ENCODE measurements at places on chromosomes 3 and 15.

DNA sequence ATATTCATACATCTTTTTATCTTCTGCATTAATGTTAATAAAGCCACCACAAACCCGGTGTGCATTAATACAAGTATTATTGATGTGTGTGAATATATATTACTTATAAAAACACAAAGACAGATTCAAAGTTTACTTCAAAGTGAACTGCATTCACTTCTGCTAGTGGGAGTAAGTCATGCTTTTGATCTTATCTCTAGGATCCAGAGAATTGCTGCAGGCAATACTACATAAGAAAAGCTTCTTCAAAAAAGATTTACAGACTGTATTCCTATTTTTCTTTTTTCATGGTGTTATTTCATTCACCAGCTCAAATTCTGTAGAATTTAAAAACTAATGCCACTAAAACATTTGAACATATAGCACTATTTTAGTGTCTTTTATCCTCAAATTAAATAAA lies 87.5 kb upstream of the CBLB start:
- no peak for DNase-seq

DNA sequence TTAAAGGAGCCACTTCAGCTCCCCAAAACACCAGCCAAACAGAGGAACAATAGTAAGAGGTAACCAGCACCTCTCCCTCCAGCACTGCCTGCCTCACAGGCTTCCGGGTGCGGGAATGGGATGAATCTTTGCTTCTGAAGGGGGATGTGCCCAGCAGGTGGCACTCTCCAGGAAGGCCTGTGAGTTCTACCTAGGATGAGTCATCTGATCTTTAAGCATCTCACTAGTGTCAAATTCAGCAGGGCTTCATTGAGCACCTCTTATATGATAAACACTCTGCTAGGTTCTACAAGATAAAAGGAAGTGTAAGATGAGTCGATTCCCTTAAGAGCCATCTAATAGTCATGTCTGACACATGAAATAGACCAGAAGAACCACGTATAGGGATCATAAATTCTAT lies 237.4 kb upstream of the UMPS start:
- DNase-seq, result peak; percentile 60

DNA sequence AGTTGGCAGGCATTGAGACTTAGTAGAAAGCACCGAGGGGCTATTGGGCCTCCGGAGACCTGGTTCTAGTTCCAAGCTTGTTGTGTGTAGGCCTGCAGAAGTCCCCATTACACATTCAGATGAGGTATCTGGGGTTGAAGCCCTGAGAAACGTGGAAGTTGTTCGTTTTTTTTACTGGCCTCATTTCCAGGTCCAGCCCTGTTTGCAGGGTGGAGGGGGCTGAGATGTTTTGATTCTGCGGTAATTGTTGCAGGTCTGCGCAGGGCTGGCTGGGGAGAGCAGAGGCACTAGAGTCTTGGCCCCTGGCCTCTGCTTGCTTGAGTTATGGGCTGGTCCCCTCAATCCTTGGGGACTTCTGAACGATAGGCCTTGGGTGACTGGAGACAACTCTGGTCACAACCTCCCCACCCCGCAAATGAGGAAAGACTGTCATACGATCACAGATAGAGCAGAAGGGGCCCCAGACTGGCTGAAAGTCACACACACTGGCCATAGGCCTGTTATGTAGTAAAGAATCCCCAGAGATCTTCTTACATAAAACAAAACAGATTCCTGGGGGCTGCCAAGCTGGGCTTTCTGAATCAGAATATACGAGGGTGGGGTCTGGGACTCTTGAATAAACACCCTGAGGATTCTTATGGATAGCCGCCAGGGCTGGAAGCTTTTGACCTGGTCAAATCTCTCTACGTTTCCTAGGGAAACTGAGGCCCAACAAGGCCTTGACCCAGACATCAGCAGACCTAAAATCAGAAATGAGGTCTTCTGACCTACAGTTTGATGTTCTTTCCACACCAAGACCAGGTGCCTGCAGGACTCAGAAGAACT lies 15.6 kb downstream of the KBTBD13 start:
- no peak for DNase-seq

- DNase-seq, result no peak
Observed at GRCh38 chr3:110069761-110070160, 732.4 kb upstream of the DPPA4 start.

GRCh38 chr15:30962659-30963058 lies 28.8 kb downstream of the MTMR10 start:
- no peak for DNase-seq

DNA sequence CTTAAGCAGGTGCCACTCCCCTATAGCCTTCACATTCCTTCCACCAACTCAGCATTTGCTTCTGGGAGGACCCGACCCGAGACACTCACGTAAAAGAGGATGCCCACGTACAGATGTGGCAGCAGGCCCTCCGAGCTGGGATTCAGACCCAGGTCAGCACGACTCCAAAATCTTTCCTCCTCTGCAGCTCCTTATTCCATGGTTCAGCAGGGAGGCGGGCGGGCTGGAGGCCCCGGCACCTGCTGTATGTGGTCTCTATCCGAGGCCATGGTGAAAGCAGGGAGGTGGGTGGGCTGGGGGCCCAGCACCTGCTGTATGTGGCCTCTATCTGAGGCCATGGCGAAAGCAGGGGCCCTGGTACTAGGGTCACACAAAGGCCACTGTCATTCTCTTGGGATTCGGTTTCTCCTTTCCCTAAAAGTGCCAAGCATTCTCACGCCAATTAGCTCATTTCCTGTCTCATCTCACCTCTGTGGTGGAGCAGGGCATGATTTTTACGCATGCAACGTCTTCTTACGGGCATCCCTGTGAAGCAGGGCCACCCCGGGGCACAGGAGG lies 5.9 kb upstream of the MUC4 start:
- DNase-seq, result no peak

DNA sequence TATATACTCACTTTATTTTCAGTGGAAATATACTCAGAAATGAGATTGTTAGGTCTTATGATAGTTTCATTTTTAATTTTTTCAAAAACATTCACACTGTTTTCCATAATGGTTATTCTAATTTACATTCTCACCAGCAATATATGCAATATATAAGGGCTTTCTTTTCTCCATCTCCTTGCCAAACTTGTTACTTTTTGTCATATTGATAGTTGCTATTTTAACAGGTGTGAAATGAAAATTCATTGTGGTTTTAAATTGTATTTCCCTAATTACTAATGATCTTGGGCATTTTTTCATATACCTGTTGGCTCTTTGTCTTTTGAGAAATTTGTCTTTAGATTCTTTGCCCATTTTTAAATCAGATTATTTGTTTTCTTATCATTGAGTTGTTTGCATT lies 325.2 kb downstream of the DIPK2A start:
- no peak for DNase-seq

- no peak for DNase-seq
Observed at GRCh38 chr15:66721501-66721937, 19.5 kb downstream of the SMAD6 start.

DNA sequence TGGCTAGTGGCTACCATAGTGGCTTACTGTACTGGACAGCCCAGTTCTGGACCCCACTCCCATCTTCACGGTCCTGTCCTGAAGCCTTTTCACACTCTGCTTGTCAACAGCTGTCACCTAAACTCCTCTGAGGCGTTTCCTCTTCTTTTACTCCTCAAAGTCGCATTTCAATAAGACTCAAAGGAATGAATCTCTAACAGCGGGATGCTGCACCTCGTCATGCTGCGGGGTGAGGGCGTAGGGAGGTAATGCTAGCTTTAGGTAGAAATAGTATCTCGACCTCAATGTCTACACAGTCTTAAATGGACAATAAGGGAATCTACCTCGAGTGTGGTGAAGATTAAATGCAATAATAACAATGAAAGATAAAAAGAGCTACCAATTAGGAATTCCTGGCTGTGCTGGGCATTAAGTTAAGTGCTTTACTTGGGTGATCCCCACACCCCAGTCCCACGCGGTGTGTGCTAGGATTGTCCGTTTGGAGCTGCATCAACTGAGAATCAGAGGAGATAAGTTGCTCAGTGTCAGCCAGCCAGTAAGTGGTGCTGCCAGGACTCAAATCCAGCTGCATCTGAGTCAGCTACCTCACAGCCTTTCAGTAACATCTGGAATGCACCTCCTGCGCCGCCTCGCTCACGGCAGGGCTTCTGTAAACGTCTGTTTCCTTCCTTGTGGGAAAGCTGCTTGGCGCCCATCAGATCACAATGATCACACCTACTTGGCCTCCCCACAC lies 14.0 kb downstream of the PLA2G4D start:
- no peak for DNase-seq

- DNase-seq, result no peak
Observed at GRCh38 chr3:197592361-197593045, 36.7 kb upstream of the BDH1 start.

DNA sequence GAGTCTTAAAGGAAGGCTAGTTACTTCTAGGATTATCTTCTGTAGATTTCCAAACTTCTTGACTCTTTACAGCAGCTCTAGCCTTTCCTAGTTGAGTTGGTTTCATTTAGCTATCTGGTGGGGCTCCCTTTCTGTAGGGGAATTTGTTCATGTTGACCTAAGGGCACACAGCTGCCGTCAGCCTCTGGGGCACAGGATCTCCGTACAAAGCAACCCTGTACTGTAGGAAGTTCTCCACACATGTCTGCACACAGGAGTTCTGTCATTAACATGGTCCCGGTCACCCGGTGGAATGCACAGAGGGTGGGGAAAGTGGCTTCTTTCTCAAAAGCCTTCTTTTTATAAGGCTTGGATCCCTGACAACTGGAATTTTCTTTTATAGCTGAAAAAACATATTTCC lies 88.7 kb upstream of the TNIK start:
- no peak for DNase-seq

DNA sequence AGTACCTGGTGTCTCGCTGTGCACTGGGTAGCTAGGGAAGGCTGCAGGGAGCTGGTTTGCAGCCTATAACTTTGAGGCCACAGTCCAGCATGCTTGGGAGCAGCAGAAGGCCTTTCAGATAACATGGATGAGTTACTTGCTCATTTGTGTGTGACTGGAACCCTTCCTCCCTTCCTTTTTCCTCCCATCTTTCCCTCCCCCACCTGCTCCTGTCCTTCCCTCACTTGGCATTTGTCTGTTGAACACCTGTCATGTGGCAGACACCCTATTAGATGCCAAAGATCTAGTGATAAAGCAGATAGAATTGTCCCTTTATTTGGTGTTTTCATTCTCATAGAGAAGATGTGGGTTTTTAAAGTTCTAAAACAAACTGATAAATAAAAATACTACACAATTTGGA lies 71.6 kb downstream of the LRTM1 start:
- no peak for DNase-seq

DNA sequence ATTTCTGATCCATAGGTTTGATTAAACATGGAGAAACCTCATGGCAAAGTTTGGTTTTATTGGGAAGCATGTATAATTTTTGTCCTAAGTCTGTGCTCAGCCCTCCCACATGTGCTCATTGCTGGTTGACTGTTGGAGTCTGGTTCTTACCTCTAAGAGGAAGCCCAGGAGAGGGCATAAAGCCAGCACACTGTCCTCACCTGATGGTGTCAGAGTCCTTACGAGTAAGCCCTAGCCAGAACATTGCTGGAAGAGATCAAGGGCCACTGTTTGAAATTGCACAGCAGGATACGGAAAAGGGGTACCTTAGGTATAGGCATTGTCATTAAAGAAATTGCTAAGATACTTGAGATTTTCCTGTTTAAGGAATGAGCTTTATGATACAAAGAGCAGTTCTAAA lies 21.3 kb downstream of the MLH1 start:
- DNase-seq, result no peak

DNA sequence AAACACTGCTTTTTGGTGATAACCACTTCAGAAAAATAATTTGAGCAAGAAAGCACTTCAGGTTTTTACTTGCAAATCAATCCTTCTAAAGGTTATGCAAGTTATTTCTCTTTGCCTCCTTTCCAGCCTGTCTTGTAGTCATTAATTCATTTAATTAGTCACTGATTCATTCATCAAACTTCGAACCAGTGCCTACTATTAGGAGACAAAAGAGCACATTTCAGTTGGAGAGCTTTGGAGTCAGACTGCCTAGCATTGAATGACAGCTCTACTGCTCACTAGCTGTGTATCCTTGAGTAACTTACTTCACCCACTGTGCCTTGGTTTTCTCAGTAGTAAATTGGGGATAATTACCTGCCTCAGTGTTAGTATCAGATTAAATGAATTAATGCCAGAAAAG lies 14.9 kb upstream of the LRRC58 start:
- peak; percentile 43 for DNase-seq

DNA sequence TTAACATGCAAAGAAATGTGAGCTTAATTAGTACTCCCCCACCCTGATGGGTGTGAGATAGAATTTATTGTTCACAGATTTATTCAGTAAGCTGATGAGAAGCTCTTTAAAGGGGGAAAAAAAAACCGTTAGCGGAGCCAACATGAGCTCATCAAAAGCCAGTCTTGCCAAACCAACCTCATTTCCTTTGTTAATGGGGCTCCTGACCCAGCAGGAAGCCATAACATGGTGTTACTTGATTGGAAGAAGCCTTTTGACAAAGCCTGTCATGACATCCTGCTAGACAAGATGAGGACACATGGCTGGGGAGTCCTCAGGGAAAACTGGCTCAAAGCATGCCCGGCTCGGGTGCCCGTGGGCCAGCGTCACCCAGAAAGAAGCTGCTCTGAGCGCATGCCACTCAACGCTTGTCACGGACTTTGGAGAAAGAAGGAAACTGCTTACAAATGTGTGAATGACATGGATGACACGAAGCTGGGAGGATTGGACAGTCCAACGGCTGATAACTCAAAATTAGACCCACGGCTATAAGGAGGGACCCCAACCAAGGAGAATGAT lies 64.6 kb downstream of the SLCO2A1 start:
- DNase-seq, result no peak

GRCh38 chr3:190911382-190911781 lies 48.9 kb upstream of the GMNC start:
- DNase-seq, result no peak

GRCh38 chr15:63466378-63467192 lies 37.8 kb upstream of the USP3 start:
- peak; percentile 34 for DNase-seq

- DNase-seq, result no peak
Observed at GRCh38 chr3:73808862-73809509, 184.2 kb upstream of the PDZRN3 start.

- no peak for DNase-seq
Observed at GRCh38 chr3:137582484-137582883, 181.6 kb upstream of the SOX14 start.

DNA sequence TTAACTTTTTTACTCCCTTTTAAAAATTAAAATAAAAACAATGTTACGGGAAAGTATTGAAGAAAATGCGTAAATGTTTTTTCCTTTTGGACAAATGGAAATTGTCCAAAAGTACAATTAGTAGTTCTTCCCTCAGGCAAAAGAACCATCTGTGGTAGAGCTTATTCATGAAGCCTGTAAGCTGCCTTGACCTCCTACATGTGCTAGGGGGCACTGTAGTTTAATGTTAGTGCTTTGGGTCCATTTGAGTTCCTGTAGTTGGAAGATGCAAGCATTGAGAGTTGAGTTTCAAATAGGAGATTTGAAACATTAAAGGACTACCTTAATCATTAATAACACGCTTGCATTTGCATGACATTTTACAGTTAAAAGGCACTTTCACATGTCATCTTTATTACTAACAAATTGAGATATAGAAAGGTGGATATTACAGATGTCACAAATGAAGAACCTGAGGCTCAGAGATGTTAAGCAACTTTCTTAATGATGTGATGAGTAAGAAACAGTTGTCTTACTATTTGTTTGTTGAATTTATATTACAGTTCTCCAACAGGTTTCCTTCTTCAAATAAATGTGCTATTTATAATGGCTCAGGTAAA lies 1.8 kb upstream of the ZNF385D start:
- no peak for DNase-seq

GRCh38 chr3:109265295-109265694 lies 51.0 kb downstream of the DPPA2 start:
- DNase-seq, result no peak

All from putamen (tissue), 1 donor.